ENCODE measurements at places on chromosomes 1 and 21.

DNA sequence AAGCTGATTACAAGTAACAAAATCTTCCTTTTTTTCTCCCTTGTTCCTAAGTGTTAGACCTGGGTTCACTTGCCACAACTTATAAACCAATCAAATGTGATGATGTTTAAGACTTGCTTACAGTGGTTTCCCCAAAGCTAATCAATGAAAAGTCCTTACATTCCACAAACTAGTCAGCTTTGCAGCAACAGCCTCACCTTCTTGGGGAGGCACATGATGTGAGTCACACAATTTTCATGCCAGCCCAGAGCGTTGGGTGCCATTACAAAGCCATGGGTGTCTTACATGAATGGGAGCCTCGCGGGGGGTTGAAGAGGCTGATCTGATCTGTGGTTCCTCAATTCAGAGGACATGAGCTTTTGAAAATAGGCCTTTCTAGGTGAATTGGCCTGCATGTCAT, 91.6 kb upstream of the UBE2U start:
- no peak for DNase-seq

DNA sequence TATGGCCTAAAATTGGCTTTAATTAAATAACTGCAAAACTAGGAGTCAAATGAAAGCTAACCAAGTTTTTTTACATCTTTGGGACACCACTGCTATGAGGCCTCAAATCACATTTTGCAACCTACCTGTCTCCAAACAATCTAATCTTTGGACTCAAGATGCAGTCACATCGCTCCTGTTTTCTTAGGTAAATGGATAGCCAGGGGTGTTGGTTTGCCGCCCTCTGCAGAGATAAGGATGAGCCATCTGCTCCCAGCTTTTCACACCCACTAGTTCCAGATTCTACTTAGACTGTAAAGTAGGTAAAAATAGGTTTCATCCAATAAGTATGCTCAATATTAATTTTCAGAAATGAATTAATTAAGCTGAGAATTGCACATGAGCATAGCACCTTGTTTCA, 456.5 kb downstream of the KIF26B start:
- no peak for DNase-seq

- no peak for DNase-seq
Observed at GRCh38 chr1:115077286-115077983, 11.9 kb downstream of the TSPAN2 start.

- no peak for DNase-seq
Observed at GRCh38 chr1:98989556-98989907, 15.1 kb downstream of the PLPPR5 start.

GRCh38 chr1:231045286-231045685, 5.2 kb upstream of the FAM89A start:
- no peak for DNase-seq

GRCh38 chr21:17679002-17679600, 66.4 kb upstream of the BTG3 start:
- DNase-seq: no peak

- no peak for DNase-seq
Observed at GRCh38 chr1:57133686-57134085, 167.9 kb upstream of the C8B start.

- no peak for DNase-seq
Observed at GRCh38 chr1:66330722-66331141, 203.2 kb upstream of the SGIP1 start.

DNA sequence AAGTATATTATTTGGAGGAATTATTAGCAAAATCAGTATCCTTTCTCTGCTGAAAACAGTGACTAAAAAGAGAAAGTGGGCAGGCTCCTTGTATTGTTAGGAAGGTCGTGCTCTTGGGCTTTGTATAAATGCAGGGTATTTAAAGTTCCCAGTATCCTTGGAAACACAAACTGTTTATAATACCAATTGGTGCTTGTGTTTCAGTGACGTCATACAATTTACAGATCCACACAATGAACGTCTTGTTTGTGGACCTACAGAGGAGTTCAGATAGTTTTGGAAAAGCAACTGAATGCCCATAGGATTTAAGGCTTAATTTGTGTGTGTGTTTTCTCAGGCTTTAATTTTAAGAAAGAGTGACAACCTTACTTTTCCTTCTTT, 168.2 kb downstream of the RASAL2 start:
- no peak for DNase-seq

DNA sequence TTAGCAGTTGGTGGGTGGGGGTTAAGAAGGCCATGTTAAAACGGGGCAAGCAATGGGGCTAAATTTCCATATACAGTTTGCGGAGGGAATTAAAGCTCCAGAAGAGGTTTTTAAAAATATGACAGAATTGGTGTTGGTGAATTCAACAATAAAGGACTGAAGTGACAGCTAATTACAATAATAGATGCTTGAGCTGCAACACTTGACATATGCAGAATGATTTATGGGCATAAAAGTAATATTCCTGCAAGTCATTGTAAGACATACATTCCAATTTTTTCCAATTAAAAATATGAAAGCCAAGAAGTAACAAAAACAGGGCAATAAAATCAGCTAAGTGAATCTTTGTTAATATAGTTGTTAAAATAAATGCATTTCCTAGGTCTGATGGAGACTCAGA, 202.2 kb upstream of the MAP1LC3C start:
- no peak for DNase-seq

All from GOT3 (cell line).